ENCODE measurements at places on chromosomes 6 and 20.

DNA sequence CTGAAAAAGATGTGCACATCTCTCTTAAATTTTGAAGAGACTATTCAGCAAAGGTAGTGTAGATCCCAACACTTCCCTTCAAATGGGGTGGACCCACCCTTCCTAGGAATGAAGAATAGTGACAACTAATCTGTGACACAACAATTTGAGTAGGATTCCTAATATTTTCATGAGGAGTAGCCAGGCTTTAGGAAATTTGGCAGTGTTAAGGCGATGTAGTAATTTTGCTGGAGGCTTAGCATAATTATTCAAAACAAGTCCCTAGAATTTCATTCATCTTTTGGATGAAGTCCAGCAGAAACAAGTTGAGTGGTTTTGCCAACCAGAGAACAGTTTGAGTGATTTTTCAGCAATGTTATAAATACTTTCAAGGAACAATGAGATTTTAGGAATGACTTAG is 52.4 kb downstream of the ELOVL4 start:
- no peak for DNase-seq

GRCh38 chr20:50699688-50700087 is 8.3 kb upstream of the RIPOR3 start:
- DNase-seq, result no peak

DNA sequence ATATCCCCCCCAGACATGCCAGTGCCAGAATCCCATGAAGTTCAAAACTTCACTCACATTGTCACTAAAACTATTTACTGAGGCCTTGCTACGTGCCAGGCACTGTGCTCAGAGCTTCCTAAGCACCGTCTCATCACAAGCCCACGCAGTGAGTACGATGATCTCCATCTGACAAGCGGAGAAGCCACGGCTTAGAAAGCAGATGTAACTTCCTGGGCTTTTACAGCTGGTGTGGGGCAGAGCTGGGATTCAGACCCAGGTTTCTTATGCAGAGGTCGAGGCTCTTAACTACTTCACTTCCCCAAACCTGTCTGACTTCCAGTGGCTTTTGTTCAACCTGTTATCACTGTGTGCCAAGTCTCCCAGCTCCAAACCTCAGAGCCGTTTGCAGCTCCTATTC is 8.3 kb downstream of the MDGA1 start:
- no peak for DNase-seq

DNA sequence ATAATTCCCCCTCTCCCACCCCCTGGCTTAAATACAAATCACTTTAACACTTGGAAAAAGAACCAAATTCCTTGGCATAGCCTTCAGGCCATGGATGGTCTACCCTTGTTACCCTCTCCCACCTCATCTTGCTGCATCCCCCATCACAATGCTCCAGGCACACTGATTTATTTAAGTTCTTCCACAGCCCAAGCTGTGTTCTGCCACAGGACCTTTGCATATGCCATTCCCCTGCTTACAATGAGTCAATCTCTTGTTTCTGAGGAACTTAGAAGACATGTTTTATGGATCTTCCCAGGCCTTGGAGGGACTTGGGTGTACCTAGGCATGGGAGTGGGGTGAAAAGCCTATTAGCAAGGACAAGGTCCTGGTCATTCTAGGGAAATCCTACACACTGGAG is 6.2 kb upstream of the MAFB start:
- DNase-seq, result no peak

- no peak for DNase-seq
Observed at GRCh38 chr20:57610261-57610952, 9.8 kb downstream of the ZBP1 start.

DNA sequence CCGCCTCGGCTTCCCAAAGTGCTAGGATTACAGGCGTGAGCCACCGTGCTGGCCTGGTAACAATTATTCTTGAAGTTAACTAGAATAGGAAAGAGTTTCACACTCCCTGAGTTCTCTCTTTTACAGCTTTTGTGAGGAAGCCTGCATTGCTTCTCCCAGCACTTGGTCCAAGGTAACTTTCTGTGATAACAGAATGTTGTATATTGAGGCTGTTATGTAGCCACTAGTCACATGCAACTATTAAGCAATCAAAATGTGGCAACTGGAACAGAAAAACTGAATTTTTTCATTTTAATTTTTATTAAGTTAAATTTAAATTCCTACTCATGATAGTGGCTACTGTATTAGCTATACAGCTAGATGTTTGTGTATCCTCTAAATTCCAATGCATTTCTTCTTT is 2.5 kb downstream of the TRIM38 start:
- DNase-seq, result no peak

All from effector CD8-positive, alpha-beta T cell (primary cell).